Dorsolateral prefrontal cortex (tissue), 122 donors: ENCODE measurements at places on chromosomes 2 and 18.

GRCh38 chr2:69742322-69742952 is 503 bp downstream of the ANXA4 start:
- DNase-seq = no peak

- no peak for DNase-seq
These were observed 60.2 kb downstream of the RMDN2 start for GRCh38 chr2:37985333-37985732.

- DNase-seq = no peak
These were observed 153.6 kb downstream of the TDRD15 start for GRCh38 chr2:21277068-21278056.

GRCh38 chr2:104656571-104657163 is 197.2 kb upstream of the POU3F3 start:
- no peak for DNase-seq

- DNase-seq = no peak
These were observed 10.2 kb downstream of the ZNF516 start for GRCh38 chr18:76484749-76485387.

DNA sequence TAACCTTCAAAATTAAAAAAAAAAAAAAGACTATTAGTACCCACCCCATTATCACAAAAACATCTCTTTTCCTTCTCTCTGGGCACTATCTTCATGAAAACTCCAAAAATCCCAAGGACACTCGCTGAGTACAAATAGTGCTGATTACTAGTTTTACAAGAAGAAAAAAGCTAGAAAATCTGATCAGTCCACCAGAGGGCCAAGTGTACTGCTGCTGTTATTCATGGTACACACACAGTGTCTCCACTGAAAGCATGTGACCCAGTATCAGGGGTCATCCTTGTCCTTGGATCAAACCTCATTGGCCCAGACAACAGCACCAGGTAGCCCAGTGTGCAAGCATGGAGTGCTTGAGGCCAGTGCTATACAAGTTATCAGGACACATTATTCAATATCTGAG is 382.7 kb upstream of the KLHL29 start:
- no peak for DNase-seq
